ENCODE measurements at places on chromosomes 2 and 18.

DNA sequence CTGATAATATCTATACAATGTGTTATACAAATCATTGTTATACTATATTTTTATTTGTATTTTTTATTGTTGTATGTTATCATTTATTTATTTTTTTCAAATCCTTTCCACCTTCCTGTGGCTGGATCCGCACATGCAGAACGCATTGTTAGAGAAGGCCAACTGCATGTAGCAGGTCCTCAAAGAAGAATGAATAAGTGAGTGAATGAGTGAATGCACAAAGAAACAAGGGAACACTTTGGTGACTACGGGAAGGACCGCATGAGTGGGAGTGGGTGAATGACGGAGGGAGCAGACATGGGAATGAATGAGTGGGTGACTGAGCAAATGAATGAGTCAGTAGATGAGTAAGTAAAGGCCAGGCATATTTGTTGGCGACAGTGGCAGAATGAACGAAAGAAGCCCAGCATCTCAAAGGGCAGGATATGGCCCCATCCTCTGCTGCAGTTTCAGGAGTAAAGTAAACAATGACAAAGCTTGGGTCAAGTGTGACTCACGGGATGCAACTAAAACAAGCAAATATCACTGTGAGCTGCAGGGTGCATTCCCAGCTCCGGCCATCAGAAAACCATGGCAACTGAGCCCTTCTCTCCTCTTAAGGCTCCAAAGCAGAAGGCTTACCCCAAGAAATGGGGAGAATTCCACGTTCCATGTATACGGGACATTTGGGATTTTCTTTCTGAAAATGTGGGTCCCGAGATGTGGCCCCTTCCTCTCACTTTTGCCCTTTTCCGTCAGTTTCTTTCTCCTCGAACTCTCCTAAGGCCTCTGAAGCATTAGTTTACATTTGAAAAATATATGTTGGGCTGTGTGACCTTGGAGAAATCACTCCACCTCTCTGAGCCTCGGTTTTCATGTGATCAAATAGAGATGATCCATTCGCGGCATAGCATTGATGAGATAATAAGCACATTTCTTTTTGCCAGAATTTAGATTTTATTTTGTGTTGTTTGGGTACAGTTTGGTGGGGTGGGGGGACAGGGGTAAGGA lies 24.5 kb downstream of the KCNF1 start:
- DNase-seq = no peak

- peak; percentile 72 for DNase-seq
These were observed 282.5 kb upstream of the MYT1L start for GRCh38 chr2:2613279-2614199.

DNA sequence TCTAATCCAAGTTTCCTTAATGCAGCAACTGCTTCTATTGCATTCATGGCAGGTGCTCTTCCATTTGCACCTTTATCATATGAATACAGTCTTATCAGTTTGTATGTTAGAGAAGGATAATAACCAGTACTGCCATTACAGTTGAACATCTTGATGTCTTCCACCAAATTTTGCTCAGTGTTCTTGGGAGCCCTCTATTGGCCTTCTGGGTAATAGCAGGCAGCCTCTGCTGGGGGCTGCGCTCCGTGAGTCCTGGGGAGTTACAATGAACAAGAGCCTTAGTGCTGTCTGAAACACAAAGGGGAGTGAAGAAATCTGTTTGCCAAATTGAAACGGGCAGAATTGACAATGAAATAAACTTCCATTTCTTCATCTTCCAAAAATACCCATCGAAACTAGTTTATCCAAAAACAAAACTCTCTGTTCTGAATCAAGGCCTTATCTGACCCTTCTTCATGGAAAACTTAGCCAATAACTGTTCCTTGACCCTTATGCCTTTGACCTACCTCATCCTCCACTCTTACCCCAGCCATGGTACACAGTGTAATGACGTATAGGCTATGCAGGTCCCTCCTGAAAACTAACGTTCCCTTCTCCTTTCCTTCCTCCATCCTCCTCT lies 79.9 kb downstream of the ALK start:
- DNase-seq = no peak

DNA sequence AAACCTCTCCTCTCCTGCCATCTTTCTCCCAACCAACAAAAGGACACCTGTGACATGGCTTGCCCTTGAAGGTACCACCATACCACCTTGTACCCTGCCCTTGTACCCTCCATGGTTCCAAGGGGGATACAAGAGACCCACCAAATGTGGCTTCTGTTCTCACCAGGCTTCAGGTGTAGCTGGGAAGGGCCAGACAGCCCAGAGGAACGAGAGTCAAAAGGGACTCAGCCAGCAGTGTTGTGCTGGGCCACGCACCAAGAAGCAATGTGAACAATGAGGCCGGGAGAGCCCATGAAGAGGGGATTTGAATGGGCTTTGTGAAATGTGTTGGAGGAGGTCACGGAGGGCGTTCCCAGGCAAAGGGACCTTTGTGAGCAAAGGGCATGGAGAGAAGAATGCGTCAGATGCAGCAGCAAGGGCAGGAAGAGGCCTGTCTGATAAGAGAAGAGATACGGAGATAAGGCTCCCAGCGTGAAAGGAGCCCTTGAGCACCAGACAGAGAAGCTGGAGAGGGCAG lies 48.6 kb downstream of the PLB1 start:
- DNase-seq = no peak

DNA sequence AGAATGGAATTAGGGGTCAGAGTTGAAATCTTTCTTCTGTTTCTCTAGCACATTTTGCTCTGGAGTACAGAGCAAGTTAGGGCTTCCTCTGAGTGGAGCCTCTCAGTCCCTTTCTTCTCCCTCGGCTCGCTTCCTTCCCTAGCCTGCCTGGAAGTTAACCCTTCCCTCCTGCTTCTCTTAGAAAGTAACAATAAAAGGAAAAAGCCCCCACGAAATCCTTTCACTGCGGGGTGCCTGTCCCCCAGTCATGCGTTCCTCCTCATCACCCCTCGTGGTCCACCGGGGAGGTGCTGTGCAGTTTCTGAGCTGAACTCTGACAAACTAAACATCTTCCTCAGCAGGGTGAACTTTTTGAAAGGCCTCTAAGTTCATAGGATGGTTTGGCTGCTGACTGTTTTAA lies 2.0 kb downstream of the IGFBP2 start:
- DNase-seq = no peak

DNA sequence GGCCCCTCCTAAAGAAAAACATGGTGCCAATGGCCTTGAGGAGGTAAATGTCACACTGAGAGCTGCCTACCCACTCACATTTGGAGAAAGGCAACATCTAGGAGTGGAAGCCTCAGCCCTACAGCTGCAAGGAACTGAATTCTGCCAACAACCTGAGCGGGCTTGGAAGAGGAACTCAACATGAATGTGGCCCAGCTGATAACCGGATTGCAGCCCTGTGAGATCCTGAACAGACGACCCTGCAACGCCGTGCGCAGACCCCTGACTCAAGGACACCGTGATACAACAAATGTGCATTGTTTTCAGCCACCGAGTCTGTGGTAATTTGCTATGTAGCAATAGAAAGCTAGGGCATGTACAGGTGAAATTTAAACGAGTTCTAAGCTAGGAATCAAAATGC lies 99.4 kb downstream of the MYOM1 start:
- no peak for DNase-seq

GRCh38 chr2:73718851-73719621 lies 18.1 kb downstream of the TPRKB start:
- DNase-seq = no peak

- DNase-seq = no peak
These were observed 89.2 kb downstream of the PLCL1 start for GRCh38 chr2:197893403-197894177.

DNA sequence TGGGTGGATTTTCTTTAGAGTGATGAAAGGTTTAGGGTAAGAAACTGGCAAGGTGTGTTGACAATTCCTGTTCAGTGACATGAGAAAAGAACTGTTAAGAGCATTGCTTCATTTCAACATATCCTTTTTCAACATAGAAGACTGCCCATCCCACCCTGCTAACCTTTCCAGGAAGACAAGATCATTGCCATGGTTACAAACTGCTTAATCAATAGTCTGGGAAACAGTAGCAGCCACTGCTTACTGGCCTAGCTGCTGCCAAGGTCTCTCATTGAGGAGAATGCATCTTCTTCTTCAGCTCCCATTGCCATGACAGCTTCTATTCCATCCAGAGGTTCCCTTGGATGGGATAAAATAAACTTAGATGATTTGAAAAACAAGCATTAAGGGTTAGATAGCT lies 212.1 kb downstream of the LRRTM1 start:
- no peak for DNase-seq

- no peak for DNase-seq
These were observed 66.3 kb upstream of the HS6ST1 start for GRCh38 chr2:128384956-128385355.

DNA sequence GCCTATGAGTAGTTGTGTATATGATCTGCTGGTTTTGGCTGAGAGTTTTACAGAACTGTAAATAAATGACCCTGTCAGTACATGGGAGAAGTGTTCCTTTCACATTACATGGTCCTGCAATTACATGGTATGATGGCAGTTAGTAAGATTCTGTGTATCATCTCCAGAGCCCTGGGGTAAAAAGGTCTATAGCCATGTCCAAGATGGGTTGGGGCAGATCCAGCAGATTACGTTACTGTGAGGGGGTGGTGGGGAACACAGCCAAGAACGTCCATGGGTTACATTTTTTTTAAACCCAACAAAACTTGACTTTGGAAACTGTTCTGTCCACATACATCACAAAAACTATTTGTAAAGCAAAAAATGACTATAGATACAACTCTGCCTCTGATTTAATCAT lies 64.2 kb upstream of the LMAN1 start:
- DNase-seq = no peak

- peak; percentile 30 for DNase-seq
These were observed 28.1 kb upstream of the SATB2 start for GRCh38 chr2:199485732-199486335.

DNA sequence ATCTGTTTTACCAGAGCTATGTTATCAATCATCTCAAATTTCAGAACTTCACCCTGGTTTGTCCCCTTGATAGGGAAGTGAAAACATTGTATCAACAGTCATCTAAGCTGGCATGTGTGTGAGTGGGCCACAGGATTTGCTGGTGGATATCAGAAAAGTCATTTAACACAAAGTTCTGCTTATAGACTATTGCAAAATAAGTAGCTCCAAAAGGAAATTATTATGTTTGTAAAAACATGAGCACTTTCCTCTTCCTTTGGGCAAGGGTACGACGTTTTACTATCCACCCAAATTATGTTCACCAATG lies 20.7 kb upstream of the COPS8 start:
- DNase-seq = no peak

GRCh38 chr2:227473122-227473461 lies 1.1 kb downstream of the AGFG1 start:
- DNase-seq = no peak

DNA sequence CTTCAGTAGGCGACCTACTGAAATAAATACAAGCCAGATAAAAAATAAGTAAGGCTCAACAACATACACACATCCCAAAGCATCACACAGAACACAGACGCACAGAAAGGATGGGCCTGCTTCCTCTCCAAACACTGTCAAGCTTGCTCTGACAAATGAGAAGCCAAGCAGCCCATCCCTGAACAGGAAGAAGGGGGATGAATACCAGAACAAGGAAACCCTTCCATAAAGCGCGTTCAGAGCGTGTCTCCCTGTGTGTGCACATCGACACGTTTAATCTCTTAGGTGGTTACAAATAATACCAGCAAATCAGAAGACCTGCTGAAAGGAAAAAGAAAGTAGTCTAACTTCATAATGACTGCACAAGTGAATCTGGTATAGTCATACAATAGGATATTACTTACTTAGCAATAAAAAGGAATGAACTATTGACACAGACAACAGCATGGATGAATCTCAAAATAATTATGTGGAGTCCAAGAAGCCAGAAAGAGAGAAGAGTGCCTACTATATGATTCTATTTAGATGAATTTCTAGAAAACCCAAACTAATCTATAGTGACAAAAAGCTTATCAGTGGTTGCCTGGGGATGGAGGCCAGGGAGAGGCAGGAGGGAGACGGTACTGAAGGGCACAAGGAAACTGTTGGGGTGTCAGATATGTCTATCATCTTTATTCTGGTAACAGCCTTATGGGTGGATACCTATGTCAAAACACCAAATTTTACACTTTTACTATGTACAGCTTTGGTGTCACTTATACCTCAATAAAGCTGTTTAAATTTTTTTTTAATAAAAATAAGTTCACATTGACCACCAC lies 26.8 kb downstream of the MBOAT2 start:
- no peak for DNase-seq

DNA sequence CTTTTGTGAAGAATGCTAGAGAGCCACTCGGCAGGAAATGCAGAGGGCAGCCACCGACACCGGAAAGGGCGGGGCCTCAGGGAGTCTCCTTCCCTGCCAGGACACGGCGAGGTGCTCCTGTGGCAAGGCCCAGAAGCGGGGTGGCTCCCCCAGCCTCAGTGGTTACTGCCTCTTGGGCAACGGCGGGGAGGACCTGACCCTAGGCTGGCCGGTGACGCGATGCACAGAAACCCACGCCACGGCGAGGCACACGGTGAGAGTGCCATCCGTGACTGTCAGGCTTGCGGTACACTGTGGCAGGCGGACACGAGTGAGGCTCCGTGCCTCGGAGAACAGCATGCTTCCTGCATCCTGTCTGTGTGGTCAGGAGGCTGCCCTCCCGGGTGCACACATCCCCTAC lies 47.8 kb downstream of the ZAP70 start:
- no peak for DNase-seq

- peak; percentile 63 for DNase-seq
These were observed at the start of gene RNF144A for GRCh38 chr2:6917071-6917760. Gene RNF144A, plus strand, starts transcription at chr2:6917412. Its CDS starts 79,515 bp downstream, at chr2:6996927.

DNA sequence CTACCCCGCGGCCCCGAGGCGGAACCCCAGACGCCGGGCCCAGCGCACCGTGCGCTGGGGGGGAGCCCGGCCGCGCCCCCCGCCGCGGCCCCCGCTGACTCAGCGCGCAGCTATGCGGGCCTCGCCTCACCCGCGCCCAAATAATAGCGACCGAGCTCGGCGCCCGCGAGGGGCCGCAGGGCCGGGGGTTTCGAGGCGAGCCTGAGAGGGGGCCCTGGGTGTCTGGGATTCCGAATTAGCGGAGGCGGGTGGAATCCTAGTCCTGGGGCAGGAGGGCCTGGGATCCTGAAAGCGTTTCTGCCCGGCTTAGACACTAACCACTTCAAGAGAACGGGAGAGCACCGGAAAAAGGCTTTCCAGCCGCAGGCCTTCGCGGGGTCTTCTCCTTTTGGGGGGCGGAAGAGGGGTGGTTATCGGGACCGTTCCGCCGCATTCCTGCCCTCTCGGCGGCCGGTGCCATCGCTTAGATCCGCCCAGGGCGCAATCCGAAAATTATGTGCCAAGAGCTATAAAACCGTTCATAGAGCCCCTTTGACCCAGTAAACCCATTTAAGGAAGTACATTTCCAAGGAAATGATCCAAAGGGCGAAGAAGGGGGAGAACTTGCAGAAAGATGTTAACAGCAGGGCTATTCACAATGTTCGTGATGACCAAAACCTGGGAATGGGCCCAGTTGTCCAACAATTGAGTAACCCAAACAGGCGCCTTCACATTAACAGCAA lies 681 bp upstream of the ROCK2 start:
- DNase-seq = peak; percentile 20

GRCh38 chr2:179646173-179646769 lies 215.1 kb downstream of the ZNF385B start:
- no peak for DNase-seq
